ENCODE measurements at places on chromosomes 11 and 22. TPM values are rescaled to one million over a fixed set of nuclear protein-coding genes. Genes with fewer than 3 reads are reported as not detected.

Gene UPK2
- not detected for total RNA-seq

Gene OR8G1
- not detected for total RNA-seq

Gene PTPN5
- not detected for total RNA-seq

Gene YPEL4
- total RNA-seq: 0.43 TPM

Gene GPHA2
- total RNA-seq: 0.46 TPM

Gene OR5J2
- not detected for total RNA-seq

Gene CDC42BPG
- 0.39 TPM for total RNA-seq

Gene RIMBP3B
- total RNA-seq: 0.48 TPM

Gene PIWIL4
- total RNA-seq: 0.90 TPM
